ENCODE measurements at places on chromosomes 3 and 15. TPM values are rescaled to one million over a fixed set of nuclear protein-coding genes. Genes with fewer than 3 reads are reported as not detected.

- no peaks in the 10 kb centered on the region for H3K4me1 ChIP-seq
- no peak for DNase-seq
- no peaks in the 10 kb centered on the region for H3K27me3 ChIP-seq
These were observed 45.0 kb upstream of the WWTR1 start for GRCh38 chr3:149702691-149703441.

Gene CLDN11
- 5.6 TPM for total RNA-seq

Gene SLC51A
- not detected for total RNA-seq

Gene IL17RB
- total RNA-seq: 16.5 TPM

Gene TTLL13
- total RNA-seq: not detected

DNA sequence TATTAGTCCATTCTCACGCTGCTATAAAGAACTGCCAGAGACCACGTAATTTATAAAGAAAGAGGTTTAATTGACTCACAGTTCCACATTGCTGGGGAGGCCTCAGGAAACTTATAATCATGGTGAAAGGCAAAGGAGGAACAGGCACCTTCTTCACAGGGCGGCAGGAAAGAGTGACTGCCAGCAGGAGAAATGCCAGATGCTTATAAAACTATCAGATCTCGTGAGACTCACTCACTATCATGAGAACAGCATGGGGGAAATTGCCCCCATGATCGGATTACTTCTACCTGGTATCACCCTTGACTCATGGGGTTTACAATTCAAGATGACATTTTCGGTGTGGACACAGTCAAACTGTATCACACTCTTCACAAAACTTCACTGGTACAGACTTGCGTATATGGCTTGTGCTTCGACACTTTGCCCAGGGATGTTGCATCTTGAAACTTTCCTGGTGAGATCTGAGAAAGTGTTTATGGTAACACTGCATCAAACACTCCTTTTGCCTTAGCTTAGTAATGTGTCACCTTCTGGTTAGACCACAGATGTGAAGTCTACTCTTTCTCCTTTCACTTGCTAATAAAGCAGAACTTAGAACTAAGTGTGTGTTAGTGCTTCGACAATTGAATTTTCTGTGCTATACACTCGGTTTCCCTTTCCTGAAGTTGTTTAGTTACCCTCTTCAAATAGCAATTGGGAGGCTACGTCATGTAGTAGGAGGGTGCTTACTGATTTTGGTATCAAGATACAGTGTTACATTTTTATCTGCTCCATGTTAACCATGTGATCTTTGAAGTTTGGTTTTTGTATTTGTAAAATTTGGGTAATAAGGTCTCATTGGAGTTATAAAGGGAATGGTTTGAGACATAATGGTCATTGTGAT is 185.7 kb downstream of the LPP start:
- H3K36me3 ChIP-seq: no peaks in the 10 kb centered on the region
- no peak for DNase-seq
- H3K4me3 ChIP-seq: no peak overlapping the region
- no peaks in the 10 kb centered on the region for H3K27me3 ChIP-seq
- no peak overlapping the region for H3K27ac ChIP-seq

- H3K27ac ChIP-seq: no peak overlapping the region
- H3K36me3 ChIP-seq: no peaks in the 10 kb centered on the region
- no peak overlapping the region for H3K4me3 ChIP-seq
- H3K4me1 ChIP-seq: peaks cover 4% of the 10 kb centered on the region
These were observed 76.0 kb downstream of the TMCO5A start for GRCh38 chr15:38010395-38010794.

Gene OR5K2
- total RNA-seq: not detected

Gene GPR27
- total RNA-seq: 2.3 TPM

DNA sequence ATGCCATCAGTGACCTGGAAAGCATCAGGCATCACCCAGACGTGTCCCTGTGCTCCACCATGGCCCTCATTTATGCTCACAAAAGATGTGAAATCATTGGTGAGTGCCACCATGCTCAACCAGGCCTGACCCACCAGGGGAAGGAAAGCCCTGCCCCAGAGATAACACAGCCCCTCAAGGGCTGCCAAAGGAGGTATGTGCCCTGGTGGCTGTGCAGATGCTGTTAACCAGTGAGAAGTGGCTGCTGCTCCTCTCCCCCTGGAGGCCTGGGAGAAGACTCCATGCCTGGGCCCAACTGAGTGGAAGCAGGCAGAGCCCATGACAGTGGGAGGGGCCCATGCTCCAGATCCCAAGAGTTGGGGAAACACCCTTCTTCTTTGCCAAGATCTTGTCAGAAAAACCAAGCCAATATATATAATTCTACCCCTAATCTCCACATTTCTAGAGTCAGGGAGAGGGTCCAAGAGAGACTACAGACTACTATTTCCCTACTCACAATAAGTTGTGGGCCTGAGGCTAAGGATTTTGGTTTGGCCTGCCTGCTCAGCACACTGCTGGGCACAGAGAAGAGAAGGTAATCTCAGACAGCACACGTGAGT is 2.7 kb downstream of the TTC21A start:
- H3K36me3 ChIP-seq: no peaks in the 10 kb centered on the region
- H3K4me1 ChIP-seq: peaks cover 26% of the 10 kb centered on the region
- no peak overlapping the region for H3K4me3 ChIP-seq
- no peaks in the 10 kb centered on the region for H3K27me3 ChIP-seq
- H3K27ac ChIP-seq: no peak overlapping the region

GRCh38 chr3:181808053-181808452 is 96.3 kb downstream of the SOX2 start:
- no peak overlapping the region for H3K4me3 ChIP-seq
- no peaks in the 10 kb centered on the region for H3K27me3 ChIP-seq
- DNase-seq: no peak
- H3K4me1 ChIP-seq: no peaks in the 10 kb centered on the region
- H3K27ac ChIP-seq: no peak overlapping the region
- no peaks in the 10 kb centered on the region for H3K36me3 ChIP-seq

- no peak overlapping the region for H3K4me3 ChIP-seq
- no peaks in the 10 kb centered on the region for H3K27me3 ChIP-seq
- peak; percentile 43 for DNase-seq
These were observed 28.8 kb upstream of the TMEM115 start for GRCh38 chr3:50388016-50388719.

DNA sequence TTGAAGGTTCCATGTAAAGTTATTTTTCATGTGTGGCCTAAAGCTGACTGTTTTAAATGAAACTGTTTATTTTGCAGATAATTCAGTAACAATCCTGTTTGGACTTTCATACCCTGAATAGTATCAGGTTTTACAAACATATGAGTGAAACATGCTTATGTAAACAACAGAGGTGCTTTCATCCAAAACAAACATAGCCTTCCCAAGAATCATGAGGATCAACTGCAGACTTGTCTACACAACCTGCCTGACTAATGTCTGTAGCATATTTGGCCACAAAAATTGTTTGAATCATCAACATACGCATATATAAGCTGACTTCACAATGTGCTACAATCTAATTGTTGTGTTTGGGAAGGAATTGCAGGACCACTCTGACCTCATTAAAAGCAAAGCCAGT is 190.4 kb downstream of the DIPK2A start:
- no peak overlapping the region for H3K27ac ChIP-seq
- H3K4me1 ChIP-seq: peaks cover 31% of the 10 kb centered on the region
- H3K27me3 ChIP-seq: no peaks in the 10 kb centered on the region
- no peak overlapping the region for H3K4me3 ChIP-seq

DNA sequence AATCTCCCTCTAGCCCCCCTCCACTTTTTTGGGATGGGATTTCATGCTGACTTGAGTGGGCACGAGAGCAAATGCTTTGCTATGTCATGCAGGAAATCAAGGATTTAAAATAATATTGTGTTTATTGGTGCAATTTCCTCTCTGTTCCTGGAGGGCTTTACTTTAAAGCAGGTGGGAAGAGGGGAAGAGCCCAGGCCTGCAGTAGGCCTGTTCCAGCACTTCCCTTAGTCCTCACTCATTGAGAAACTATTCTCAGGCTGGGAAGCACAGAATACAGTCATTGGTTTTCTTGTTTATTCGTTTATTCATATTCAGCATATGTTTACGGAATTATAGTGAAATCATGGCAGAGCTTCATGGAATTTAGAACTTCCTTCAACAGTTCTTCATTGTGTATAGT is 41.7 kb upstream of the SPSB4 start:
- H3K4me1 ChIP-seq: no peaks in the 10 kb centered on the region
- no peak overlapping the region for H3K4me3 ChIP-seq
- H3K36me3 ChIP-seq: no peaks in the 10 kb centered on the region

Gene HRG
- not detected for total RNA-seq

Gene GOLGA6D
- total RNA-seq: not detected

- no peaks in the 10 kb centered on the region for H3K36me3 ChIP-seq
- H3K4me1 ChIP-seq: peaks cover 1% of the 10 kb centered on the region
- no peak overlapping the region for H3K4me3 ChIP-seq
- H3K27ac ChIP-seq: no peak overlapping the region
These were observed 39.6 kb downstream of the KBTBD12 start for GRCh38 chr3:127954640-127955039.

Gene ARPP19
- 37.2 TPM for total RNA-seq

Gene CACNA1D
- total RNA-seq: 20.4 TPM

DNA sequence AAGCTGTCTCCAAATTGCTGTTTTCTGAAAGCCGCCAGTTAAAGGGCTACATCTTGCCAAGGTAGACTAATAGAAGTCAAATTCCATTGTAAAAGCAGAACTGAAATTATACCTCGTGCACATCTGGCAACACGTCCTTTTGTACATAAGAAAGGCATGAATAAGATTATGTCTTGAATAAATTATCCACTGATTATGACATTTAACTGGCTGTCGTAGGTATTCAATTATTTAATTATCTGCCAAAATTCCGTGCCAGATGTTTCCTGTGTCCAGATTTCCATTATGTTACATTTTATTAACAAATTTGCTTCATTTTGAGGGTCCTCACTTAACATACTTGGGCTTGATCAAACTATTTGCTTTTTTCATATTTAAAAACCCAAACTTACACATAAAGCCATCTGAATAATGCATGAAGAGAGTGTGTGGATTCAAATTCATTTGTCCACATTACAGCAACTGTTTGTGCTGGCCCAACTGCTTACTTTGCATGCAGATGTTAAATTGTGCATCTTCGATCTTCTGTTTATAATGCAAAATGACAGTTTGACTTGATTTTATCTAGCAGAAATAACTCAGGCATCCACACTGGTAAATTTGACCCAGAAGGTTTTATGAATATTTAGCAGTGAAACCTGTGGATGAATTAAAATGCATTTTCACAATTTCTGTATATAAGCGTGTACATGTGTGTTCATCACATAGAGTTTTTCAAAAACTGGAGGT is 701.5 kb downstream of the ZNF385D start:
- H3K36me3 ChIP-seq: no peaks in the 10 kb centered on the region
- H3K4me1 ChIP-seq: no peaks in the 10 kb centered on the region
- no peak overlapping the region for H3K27ac ChIP-seq
- H3K4me3 ChIP-seq: no peak overlapping the region
- no peaks in the 10 kb centered on the region for H3K27me3 ChIP-seq
- DNase-seq: no peak

Gene CA12
- total RNA-seq: 25.7 TPM

DNA sequence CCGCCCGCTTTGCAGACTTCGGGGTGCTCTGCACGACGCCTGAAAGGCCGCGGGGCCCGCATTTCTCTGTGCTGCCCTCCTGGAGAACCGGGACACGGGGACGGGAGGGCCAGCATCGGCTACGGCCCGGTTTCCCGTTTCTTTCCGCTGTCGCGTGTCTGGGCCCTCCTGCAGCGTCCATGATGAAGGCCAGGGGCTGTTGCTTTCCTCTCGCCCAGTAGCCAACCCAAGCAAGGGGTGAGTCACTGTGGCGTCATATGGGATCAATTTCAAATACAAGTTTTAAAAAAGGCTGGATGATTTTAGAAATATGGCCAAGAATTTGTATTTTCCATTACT is 435 bp downstream of the SLC35G2 start:
- H3K4me1 ChIP-seq: peaks cover 15% of the 10 kb centered on the region
- peak; percentile 24 for DNase-seq

Gene WDR93
- total RNA-seq: not detected

DNA sequence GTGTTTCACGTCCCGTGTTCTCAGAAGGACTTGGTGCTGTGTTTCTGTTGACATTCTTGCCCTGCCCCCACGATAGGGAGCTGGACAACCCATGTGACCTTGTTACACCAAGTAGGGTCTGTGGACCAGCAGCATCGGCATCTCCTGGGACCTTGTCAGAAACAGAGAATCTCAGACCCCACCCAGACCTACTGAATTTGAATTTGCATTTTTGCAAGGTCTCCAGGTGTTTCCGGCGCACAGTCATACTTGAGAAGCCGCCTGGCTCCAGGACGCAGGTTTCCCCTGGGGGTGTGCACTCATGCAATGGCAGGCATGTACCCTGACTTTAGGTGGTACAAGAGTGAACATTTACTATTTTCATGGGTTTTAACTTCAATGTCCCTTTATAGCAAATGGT is 117.9 kb downstream of the TLE3 start:
- no peaks in the 10 kb centered on the region for H3K36me3 ChIP-seq
- H3K4me3 ChIP-seq: no peak overlapping the region
- H3K4me1 ChIP-seq: no peaks in the 10 kb centered on the region
- no peak for DNase-seq
- H3K27me3 ChIP-seq: no peaks in the 10 kb centered on the region

Gene PEX5L
- total RNA-seq: 4.2 TPM

Gene ADCY5
- 18.8 TPM for total RNA-seq

- no peak overlapping the region for H3K4me3 ChIP-seq
- no peak for DNase-seq
- no peaks in the 10 kb centered on the region for H3K36me3 ChIP-seq
- H3K27me3 ChIP-seq: no peaks in the 10 kb centered on the region
- peaks cover 17% of the 10 kb centered on the region for H3K4me1 ChIP-seq
These were observed 6.8 kb upstream of the AMOTL2 start for GRCh38 chr3:134381076-134381475.

DNA sequence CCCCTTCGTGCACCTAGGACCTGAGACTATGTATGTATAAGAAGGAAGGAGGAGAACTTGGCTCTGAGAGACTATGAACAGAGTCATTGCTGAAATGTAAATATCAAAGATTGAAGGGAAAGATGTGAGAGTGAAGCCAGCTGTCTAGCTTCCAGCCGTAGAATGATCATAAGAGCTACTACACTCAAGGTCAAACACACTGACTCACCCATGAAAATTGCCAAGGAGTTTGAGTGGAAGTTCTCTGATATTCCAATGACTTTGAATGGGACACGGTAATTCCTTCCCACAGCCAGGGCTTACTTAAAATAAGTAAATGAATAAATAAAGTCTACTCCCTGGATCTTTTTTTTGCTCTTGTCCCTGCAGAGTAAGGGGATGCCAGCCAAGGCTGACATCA is 398.9 kb upstream of the TPRG1 start:
- peak; percentile 86 for DNase-seq
- H3K4me3 ChIP-seq: no peak overlapping the region
- H3K27ac ChIP-seq: no peak overlapping the region
- no peaks in the 10 kb centered on the region for H3K27me3 ChIP-seq

Gene TFDP2
- 8.9 TPM for total RNA-seq

GRCh38 chr3:114428044-114428595 is 134.3 kb downstream of the TIGIT start:
- no peaks in the 10 kb centered on the region for H3K27me3 ChIP-seq
- H3K4me1 ChIP-seq: no peaks in the 10 kb centered on the region
- DNase-seq: no peak
- H3K4me3 ChIP-seq: no peak overlapping the region
- no peak overlapping the region for H3K27ac ChIP-seq
- no peaks in the 10 kb centered on the region for H3K36me3 ChIP-seq

Gene SPPL2A
- 105 TPM for total RNA-seq

- H3K36me3 ChIP-seq: no peaks in the 10 kb centered on the region
- H3K27ac ChIP-seq: no peak overlapping the region
- H3K27me3 ChIP-seq: no peaks in the 10 kb centered on the region
- no peak overlapping the region for H3K4me3 ChIP-seq
These were observed 121.0 kb upstream of the C15orf61 start for GRCh38 chr15:67399925-67400324.

GRCh38 chr3:41508063-41508696 is 308.9 kb downstream of the CTNNB1 start:
- no peaks in the 10 kb centered on the region for H3K27me3 ChIP-seq
- no peaks in the 10 kb centered on the region for H3K4me1 ChIP-seq
- H3K4me3 ChIP-seq: no peak overlapping the region
- no peak overlapping the region for H3K27ac ChIP-seq

All from body of pancreas (tissue), 4 donors.